Posterior vena cava (tissue), 2 donors: ENCODE measurements at places on chromosomes 2 and 18. TPM values are rescaled to one million over a fixed set of nuclear protein-coding genes. Genes with fewer than 3 reads are reported as not detected.

- DNase-seq, result no peak
Measured at GRCh38 chr2:178804791-178805190, 2.4 kb downstream of the TTN start.

- no peak for DNase-seq
Measured at GRCh38 chr2:97761192-97761591, 47.8 kb downstream of the ZAP70 start.

DNA sequence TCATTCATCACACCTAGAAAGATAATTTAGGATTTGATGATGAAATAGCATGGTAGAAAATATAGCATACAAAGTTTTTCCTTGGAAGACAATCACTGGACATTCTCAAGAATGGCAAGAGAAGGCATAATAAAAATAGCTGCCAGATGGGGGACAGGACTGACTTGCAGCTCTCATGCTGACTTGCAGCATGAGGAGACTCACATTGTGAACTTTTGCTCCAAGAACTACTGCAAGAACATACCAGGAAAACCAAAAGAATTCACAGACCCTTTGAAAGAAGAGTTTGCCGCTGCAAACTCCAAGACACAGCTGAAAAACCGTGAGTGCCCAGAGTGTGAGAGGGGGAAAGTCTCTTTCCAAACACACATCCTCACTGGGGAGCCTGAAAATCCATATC lies 47.0 kb downstream of the CRYGD start:
- DNase-seq, result no peak

The CTAGE1 gene
- not detected for total RNA-seq

The GPR148 gene
- total RNA-seq, result not detected

- DNase-seq, result no peak
Measured at GRCh38 chr2:178379162-178380004, 71.6 kb downstream of the PRKRA start.
